ENCODE measurements at places on chromosomes 5 and 9.

DNA sequence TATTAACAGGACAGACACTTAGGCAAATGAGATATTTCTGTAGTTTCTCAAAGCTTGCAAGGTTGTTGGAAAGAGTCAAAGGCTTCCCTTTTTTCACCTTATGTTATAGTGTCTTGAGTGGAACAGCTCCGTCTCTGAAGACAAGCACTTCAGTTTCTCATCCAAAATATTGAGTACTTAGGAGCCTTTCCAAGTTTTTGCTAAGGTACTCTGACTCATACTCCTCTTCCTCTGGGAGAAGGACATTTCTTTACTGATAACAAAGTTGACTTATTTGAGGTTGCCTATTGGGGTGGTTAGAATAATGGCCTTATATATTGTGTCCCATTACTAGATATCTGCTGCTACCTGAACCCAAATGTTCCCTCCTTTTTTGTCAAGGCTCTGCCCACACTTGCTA lies 869.6 kb downstream of the MAT2B start:
- DNase-seq: no peak

DNA sequence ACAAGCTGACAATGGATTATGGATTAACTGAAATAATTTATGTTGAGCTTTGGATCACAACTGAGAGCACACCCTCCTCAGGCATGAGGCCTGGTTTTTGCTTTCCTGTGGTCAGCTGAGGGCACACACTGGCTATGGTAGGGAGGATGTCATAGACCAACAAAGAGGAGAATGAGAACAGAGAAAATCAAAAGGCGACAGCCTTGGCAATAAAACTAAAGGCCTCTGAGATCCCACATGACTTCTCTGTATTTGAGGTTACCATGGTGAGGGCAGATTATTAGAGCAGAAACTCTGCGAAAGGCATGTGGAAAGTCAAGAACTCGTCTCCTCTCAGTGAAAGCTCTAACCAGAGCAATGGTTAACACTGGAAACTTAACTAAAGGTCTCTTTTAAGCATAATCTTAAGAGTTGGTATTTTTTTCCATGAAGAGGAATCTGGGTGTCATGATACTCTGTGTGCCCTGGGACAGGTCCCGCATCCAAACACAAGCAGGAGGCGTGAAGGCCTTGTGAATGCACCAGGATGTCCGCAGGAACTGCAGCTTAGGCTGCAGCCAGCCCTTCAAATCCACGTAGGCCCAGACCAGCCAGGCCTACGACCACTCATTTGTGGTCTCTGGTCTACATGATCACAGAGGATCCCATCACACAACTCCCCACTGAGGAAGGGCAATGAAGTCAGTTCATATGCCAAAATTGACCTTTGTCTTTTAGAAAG lies 12.4 kb upstream of the MEIKIN start:
- no peak for DNase-seq

GRCh38 chr5:133643365-133643764 lies 31.0 kb upstream of the FSTL4 start:
- DNase-seq: no peak

DNA sequence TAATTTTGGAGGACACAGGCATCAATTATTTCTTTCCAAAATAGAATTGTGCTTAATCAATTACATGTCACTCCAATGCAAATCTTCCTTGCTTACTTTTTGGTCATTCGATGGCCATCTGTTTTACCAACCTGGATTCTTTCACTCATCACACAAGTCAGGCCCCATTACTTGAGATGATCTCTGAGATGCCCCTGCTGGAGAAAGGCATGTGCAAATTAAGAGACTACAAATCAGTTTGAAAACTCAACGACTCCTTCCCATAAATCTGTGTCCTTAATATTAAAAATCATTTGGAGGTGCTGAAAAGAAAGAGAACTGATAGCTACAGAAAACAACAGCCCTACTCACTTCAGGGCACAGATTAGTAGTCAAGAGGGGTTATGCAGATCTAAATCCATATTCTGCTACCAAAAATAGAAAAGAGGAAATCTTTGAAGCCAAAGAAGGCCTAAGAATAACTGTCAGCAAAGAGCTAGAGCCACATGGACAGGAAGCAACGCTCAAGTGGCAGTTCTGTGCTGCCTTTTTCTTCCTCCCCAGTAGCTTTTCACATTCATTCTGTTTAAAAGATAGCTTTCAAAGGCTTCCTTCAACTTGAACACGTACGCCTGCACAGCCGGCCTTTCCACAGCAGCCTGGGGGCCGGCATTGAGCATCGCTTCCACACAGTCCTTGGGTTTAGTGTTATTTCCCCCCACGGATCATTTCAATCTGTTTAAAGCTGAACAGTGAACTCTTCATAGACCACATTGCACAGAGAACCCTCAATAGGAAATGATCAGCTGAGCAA lies 79.3 kb upstream of the MAP3K1 start:
- DNase-seq: no peak

DNA sequence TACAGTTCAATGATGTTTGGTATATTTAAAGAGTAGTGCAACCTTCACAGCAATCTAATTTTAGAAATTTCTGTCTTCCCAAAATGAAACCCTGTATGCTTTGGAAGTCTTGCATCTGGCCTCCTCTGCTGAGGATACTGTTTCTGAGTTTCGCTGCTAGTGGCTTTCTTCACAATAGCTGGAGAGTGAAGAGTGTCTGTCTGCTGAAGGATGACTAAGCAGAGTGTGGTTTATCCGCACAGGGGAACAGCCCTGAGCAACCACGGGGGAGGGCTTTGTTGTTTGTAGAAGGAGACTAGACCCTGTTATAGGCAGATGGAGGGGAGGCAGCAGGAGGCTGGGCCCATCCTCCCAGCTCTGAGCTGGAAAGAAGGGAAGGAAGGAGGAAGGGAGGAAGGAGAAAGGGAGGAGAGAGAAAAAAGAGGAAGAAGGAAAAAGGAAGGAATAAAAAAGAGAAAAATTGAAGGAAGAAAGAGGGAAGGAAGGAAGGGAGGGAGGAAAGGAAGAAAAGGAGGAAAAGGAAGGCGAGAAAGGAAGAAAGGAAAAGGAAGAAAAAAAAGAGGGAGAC lies 10.5 kb upstream of the IRX2 start:
- no peak for DNase-seq

DNA sequence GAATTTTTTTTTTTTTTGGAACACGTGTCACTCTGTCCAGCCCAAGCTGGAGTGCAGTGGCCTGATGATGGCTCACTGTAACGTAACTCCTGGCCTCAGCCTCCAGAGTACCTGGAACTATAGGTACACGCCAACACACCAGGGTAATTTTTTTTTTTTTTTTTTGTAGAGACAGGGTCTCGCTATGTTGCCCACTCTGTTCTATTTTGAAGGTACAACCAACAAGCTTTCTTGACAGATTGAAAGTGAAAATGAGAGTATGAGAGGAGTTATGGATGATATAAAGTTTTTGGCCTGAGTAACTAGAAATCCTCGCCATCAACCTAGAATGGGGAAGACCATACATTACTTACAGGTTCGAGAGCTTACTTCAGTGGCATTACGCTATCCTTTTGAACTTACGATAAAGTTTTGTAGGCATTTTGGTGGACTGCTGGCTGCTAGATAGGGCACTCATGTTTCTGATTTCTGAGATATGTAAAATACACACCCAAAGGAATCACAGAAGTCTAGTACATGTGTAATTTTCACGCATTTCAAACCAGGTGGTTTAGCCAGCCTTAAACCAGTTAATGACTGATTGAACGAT lies 806 bp upstream of the CDC42SE2 start:
- no peak for DNase-seq

- DNase-seq: no peak
Observed at GRCh38 chr5:143986516-143987212, 174.7 kb downstream of the HMHB1 start.

GRCh38 chr5:179432547-179432946 lies 87.3 kb upstream of the ADAMTS2 start:
- DNase-seq: no peak

DNA sequence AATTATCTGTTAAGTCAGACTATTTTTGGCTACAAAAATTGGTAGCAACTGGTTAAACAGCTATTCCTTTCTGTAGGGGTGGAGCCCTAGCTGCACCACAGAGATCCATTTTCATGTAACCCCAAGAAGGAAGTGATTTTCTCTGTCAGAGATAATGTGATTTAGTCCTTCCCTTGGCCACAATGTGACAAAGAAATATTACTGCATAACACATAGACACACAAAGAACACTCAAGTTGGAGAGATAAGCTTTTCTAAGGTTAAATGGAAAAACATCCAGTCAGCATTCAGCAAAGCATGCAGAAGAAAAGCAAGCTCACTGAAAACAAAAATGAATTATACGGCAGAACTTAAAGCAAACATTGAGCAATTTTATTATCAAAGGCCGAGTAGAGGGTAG lies 227.8 kb upstream of the CDH9 start:
- no peak for DNase-seq

GRCh38 chr5:169646856-169647255 lies 9.8 kb downstream of the DOCK2 start:
- no peak for DNase-seq
